Mammary epithelial cell (primary cell): ENCODE measurements at places on chromosomes 2 and 18. TPM values are rescaled to one million over a fixed set of nuclear protein-coding genes. Genes with fewer than 3 reads are reported as not detected.

DNA sequence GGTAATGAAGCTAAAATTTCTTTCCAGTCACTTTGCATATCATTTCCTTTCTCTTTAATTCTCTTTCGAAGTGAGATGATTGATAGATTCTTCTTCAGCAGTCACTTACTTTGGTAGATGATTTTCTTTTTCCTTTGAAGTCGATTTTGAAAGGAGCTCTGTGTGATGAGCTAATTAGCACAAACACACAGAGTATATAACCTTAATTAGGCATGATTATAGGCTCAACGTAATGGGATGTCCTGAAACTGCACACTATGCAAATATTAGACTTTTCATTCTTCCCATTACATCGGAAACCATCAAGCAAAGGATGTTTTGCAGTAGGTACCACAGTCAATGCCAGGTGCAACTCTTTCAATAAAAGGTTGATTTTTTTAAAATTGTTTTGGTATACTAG, 6.4 kb upstream of the CTLA4 start:
- no peak for DNase-seq

GRCh38 chr2:209208211-209208610, 215.6 kb upstream of the MAP2 start:
- DNase-seq, result peak; percentile 9

DNA sequence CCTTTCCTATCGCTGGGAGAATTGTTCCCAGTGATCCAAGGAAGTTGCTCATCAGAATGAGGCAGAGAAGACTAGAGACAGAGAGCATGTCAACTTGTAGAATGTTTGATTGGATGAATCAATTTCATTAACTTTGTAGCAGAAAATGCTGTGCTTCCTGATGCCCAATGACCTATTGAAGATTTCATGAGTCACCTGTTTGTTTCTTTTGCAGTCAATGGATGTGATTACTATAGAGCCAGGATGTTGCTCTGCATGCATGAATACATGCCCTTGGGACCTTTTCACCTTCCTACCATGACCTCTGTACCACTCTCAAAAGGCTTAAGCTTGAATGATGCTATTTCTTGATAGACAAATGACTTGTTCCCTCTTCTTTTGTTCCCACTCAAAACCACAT, 23.3 kb downstream of the SCG2 start:
- DNase-seq, result no peak

DNA sequence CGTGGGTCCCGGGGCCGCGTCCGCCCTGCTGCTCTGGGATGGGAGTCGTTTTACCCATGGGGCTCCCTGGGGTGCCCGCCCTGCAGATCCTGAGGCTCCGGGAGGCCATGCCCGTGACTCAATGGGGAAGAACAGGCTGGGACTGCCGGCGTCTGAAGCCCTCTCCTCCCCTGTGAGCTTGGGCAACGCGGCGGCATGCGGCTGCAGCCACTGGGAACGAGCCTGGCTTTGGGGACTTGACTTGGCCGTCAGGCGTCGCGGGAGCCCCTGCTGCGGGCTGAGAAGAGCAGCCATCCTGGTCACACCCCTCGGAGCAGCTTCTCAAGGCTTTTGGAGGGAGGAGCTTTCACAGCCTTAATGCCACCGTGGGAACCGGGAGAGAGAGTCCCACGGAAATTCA, 126.9 kb upstream of the CTDP1 start:
- DNase-seq, result no peak

GRCh38 chr2:36245651-36246050, 109.9 kb upstream of the CRIM1 start:
- DNase-seq, result no peak

- DNase-seq, result no peak
Observed at GRCh38 chr2:239727182-239727775, 297.9 kb downstream of the NDUFA10 start.

GRCh38 chr2:207333599-207334300, 168.0 kb upstream of the KLF7 start:
- peak; percentile 41 for DNase-seq

SPEG gene
- total RNA-seq, result 47.2 TPM

DNA sequence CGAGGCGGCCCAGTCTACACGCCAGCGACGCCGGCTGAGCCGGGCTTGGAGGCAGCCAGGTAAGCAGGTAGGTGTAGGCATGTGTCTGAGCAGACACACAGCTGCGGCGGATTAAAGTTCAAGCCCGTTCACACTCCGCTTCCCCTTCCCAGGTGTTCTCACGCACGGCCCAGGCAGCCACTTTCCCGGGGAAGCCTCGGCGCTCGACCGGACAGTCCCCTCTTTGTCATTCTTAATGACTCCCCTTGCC, 367 bp downstream of the TGFA start:
- DNase-seq, result peak; percentile 66

SLC4A5 gene
- total RNA-seq, result 0.56 and 2.4 TPM in 2 replicates

DNA sequence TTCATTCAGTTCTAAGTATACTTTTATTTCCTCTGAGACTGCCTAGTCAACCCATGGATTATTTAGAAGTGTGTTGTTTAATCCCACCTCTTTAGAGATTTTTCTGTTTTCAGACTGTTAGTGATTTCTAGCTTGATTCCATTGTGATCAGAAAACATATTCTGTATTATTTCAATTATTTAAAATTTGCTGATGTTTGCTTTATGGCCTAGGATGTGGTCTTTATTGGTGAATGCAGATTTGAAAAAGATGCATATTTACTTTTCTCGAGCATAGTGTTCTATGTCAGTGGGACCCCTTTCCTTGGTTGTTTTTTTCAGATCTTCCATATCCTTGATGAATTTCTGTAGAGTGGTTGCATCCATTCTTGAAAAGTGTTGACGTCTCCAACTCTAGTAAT, 487.2 kb upstream of the HS6ST1 start:
- DNase-seq, result no peak

DNA sequence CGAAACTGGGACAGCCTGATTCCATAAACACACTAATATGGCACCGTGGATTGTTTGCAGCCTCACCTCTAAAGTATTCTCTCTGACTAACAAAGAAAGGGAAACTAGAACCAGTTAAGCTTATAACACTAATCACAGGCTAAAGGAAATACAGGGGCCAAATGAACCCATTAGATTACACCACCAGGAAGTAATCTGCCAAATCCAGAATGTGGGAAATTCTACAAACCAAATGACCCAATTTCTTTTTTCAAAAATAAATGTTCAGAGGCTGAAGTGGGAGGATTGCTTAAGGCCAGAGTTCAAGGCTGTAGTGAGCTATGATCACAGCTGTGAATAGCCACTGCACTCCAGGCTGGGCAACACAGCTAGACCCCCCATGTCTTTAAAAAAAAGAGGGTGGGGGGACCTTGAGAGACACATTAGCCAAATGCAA, 1.5 kb upstream of the MPPE1 start:
- peak; percentile 54 for DNase-seq

DNA sequence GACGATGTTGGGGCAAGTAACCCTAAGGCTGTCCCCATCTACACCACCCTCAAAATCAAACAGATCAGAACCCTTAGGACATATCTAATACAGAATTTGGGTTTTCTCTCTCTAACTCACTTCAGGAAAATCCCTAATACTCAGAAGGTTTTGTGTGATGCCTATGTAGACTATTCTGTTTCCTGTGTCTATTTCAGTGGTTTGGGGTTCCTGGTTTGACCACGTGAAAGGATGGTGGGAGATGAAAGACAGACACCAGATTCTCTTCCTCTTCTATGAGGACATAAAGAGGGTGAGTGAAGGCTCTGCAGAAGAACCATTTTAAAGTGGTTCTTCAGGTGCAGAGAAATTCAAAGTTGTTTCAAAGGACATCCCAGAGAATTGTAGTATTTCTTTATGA, 16.3 kb downstream of the SULT1C2 start:
- DNase-seq, result no peak

DNA sequence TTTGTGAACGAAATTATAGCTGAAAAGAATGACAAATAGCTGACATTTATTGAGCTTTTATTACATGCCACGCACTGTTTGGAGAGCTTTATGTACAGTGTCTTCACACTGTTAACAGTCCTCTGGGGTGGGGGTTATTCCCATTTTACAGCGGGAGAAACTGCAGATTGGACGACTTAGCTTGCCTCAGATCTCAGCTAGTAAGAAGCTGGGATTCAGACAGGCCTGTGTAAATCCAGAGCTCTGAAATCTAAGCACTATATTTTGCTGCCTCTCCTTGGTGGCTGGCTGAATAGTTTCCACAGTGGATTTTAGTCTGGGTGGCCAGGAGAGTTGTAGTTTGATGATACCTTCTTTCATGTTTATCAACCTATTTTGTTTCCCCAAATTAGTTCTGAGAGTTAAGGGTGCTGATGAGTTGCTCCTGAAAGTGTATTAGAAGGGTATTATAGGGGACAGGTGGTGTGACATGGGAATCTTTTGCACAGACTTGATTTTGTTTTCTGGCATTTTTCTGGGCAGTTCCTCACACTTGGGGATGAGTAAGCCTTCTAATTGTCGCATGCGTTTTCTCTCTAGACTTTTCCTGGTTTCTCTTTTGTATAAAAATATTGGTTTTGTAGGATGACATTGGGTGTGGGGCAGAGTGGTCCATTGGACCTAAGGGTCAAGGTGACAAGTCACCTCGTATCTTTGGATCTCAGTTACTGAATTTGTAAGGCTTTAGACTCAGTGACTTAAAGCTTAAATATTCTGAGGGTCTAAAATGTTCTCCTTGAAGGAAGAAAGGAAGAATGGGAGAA, 1.5 kb downstream of the ACSL3 start:
- peak; percentile 45 for DNase-seq

DNA sequence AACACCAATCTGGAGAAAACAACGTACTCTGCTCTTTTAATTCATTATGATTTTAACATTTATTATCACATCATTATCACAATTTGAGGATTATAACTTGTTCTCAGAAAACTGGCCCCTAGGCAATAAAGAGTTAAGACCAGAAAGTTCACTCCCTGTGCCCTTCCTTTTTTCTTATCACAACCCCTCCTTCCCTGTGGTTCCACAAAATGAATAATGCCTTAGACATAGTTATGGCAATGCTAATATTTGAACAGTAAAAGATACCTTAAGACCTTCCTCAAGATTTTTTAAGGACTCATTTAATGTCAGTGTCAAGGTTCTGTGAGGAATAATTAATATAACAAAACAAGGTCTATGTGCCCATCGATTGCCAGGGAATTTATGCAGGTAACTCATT, 596.2 kb downstream of the ARHGAP15 start:
- no peak for DNase-seq

DNA sequence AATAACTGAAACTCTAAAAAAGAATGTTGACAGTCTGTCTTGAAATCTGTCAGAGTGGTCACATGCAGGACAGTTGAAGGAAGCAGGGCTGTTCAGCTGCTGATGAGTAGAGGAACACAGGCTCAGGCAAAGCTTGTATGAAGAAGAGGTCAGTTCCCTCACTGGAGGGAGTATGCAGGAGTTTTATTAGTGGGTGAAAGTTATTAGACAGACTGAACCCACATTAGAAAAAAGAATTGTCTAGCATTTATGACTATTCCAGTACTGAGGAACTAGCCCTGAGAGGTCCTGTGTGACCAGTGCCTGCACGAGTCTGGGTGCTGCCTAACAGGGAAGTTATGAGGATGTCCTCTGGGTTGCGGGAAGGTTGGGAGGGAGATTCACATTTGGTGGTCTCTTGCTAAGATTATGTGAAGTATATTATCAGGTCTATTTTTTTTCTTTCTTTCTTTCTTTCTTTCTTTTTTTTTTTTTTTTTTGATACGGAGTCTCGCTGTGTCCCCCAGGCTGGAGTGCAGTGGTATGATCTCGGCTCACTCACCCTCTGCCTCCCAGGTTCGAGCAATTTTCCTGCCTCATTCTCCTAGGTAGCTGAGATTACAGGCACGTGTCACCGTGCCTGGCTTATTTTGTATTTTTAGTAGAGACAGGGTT, 9.6 kb downstream of the TET3 start:
- no peak for DNase-seq

GRCh38 chr2:45258311-45258710, 249.1 kb upstream of the SIX2 start:
- DNase-seq, result no peak

GRCh38 chr2:24211408-24211807, 36.6 kb downstream of the FAM228A start:
- DNase-seq, result no peak

ELOA2 gene
- not detected in 2 replicates for total RNA-seq

DRC1 gene
- 0.33 TPM for total RNA-seq

HPCAL1 gene
- 26.3 TPM for total RNA-seq

DNA sequence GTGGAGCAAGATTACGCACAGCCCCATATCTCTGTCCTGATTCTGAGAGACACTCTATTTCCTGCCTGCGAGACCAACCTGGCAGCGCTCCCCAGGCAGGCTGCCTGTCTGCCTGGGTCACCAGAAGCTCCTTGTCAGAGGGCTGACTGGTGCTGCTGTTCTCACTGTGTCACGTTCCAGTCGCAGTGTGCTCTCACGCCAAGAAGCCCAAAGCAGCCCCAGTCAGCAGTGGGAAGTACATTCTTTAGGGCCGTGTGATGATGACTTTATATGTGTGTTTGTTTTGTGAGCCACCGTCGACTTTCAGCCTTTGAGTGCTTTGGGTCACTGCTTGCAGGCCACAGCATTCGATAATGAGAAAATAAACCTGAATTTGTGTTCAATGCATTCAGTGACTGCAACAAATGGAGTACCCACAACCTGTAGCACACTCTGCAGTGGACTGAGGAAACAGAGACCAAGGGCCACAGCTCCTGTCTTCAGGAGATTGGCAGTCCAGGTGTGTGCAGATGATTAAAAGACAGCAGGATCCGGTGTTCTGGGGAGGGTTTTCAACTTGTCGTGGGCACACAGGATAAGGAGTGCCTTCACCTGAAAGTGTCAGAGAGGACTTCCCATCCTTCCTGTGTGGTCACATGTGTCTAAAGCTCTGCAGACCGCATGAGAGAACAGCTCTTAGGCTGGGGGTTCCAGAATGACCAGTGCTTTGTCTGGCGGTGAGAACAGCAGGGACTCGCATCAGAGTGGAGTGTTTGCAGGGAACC, 4.8 kb downstream of the TNFRSF11A start:
- DNase-seq, result no peak

CAVIN2 gene
- total RNA-seq, result 3.2 and 9.4 TPM in 2 replicates

- peak; percentile 21 for DNase-seq
Observed at GRCh38 chr18:79396431-79397246, 909 bp downstream of the NFATC1 start.

MYO3B gene
- total RNA-seq, result not detected

GRCh38 chr2:138078153-138078552, 113.9 kb downstream of the HNMT start:
- DNase-seq, result peak; percentile 11

DNA sequence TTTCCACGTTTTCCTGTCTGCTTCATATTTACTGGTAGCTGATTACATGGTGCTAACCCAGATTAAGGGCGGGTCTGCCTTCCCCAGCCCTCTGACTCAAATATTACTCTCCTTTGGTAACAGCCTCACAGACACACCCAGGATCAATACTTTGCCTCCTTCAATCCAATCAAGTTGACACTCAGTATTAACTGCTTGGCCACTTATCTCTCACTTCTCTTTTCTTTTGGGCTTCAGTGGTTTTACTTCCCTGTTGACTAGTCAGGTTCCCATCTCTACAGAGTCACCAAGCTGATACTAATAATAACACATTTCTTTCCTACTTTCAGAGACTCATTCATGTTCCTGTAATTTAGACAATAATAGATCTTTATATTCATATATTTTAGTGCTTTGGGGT, 302.2 kb upstream of the MAP2 start:
- no peak for DNase-seq

BMP10 gene
- total RNA-seq, result under 0.01 TPM

GRCh38 chr18:31511098-31511497, 13.1 kb downstream of the DSG2 start:
- DNase-seq, result no peak
